Non-pigmented ciliary epithelial cell (primary cell): ENCODE measurements at places on chromosomes 5 and 9.

DNA sequence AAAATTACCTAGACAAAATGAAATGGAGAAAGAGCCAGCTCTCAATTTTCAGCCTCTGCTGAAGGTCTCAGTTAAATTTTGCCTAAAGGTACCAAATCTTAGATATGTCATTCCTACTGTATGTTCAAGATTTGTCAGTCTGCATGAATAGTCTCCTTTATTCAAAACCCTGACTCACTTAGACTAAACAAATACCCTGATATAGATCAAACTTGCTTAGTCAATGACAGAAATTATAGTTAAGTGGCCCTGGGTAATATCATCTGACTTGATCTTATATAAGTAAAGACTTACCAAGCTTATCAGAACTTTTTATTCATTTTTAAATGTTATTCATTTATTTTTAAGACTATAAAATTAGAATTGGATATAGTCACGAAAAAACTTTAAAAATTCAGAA lies 12.2 kb downstream of the MEGF9 start:
- DNase-seq, result no peak

GRCh38 chr5:139574641-139575312 lies 13.6 kb downstream of the UBE2D2 start:
- DNase-seq, result no peak

- DNase-seq, result no peak
Observed at GRCh38 chr9:122949696-122950095, 8.9 kb downstream of the RABGAP1 start.

DNA sequence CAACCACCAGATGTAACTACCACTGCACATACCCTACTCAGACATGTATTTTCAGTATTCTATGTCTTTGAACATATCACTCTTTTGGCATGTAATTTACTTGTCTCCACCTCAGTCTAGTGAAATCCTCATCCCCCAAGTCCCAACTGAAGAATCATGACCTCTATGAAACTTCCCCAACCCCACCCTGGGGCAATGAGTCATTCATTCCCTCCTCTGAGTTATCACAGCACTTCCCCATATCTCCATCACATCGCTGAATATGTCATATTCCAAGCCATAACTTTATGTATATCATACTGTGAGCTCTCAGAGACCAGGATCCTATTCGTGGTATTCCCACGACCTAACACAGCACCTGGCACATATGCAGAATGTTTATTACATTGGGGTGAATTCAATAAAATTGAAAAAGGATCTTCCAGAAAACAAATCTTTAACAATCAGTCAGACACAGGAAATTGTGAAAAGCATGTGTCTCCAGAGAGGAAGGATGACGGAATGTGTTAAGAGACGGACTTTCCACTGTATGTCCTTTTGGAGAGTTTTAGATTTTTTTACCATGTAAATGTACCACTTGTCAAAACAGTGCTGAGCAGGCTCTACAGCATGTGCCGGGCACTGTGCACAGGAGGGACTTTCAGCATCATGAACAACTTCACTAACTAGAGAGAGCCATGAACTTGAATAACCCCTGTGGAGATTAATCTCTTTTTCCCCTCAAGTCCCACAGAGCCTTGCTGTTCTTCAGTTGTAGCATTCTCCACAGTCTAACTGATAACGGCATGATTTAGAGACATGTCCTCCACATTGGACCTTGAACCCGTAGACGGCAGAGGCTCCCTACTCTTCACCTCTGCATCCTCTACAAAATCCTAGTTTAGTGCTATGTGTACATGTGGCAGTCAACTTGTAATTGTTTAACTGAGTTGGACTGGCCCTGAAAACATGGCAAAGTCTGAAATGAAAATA lies 213.5 kb downstream of the GLIS3 start:
- DNase-seq, result no peak

GRCh38 chr9:38048316-38048969 lies 20.6 kb downstream of the SHB start:
- no peak for DNase-seq

DNA sequence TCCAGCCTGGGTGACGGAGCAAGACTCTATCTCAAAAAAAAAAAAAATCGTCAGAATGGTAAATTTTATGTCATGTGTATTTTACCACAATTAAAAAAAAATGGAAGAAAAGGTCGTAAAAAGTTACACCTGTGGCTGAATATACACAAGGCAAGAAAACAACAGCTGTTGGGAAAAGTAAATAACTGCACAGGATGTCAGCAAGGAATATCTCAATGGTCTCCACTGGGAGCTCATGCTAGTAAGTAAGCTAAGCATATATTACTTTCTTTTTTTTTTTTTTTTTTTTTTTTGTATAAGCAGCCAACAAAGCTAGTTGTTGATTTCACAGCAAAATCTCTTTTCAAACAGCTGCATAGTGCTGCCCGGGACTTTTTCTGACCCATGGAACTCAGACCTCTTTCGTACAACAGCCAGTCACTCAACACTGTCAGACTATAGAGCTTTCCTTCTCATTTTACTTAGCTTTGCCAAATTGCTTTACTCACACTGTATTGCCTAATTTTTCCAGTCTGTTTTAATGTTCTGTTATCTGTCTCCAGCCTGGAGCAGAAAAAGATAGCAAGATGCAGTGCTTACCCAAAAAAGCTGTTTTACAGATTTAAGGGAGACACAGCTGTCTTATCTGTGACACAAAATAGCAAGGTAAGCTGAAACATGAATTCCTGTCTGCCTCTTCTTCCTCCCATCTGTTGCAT lies 175.9 kb downstream of the ENC1 start:
- no peak for DNase-seq

DNA sequence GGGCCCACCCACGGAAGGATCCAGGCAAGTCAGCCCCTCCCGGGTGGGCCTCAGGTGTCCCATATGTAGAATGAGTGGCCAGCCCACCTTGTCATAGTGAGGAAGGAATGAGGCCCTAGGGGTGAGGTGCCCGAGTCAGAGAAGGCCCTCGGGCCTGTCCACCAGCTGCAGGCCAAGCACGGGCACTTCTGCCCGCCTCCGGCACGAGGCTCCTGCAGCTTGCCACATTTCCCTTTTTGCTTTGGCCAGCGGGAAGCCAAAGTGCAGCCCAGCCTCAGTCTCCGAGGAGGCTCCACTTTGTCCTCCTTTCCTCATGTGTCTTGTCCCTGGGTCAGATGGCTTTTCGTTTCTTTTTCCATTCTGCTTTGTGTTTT lies 72.9 kb downstream of the PSMB7 start:
- no peak for DNase-seq

DNA sequence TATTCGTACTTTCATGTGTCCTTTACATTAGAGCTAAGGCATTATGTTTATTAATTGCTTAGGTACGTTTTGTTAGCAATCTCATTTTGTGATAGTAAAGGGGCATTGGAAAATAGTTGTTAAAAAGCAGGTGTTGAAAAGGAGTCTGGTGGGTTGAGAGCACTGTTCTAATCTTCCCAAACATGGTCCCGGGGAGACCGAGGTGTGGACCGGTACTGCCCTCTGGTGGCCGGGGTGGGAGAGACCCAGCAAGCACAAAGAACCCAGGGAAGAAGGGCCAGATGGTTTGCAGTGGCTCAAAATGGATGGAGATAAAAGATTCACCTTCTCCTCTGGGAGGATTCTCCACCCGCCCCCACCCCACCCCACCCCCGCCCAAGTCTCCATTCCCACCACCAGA lies 26.1 kb downstream of the IDNK start:
- no peak for DNase-seq

GRCh38 chr9:135499326-135500070 lies 984 bp upstream of the MRPS2 start:
- DNase-seq, result peak; percentile 41

- no peak for DNase-seq
Observed at GRCh38 chr9:14903040-14903439, 7.2 kb downstream of the FREM1 start.

- DNase-seq, result no peak
Observed at GRCh38 chr5:52864371-52864770, 76.7 kb downstream of the ITGA1 start.

- DNase-seq, result no peak
Observed at GRCh38 chr5:154962494-154962893, 21.6 kb downstream of the MRPL22 start.

GRCh38 chr5:154325566-154325965 lies 120.2 kb upstream of the SAP30L start:
- no peak for DNase-seq

GRCh38 chr9:14031060-14031414 lies 282.9 kb downstream of the NFIB start:
- no peak for DNase-seq

DNA sequence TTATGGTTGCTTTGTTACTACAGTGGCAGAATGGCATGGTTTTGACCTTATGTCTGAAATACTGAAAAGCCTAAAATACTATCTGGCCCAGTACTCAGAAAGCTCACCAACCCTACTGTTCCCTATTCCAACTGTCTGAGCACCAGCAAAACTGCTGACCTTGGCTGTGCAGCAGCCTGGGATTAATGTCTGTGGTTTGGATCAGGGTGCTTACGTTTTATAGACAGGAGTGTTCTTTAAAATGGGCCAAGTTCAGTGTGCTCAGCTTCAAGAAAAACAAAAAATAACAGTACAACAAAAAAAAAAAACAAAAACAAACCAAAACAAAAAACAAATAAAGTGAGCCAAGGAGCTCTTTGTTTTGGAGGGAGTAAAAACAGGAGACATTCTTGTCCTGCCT lies 36.4 kb downstream of the SLC28A3 start:
- no peak for DNase-seq

DNA sequence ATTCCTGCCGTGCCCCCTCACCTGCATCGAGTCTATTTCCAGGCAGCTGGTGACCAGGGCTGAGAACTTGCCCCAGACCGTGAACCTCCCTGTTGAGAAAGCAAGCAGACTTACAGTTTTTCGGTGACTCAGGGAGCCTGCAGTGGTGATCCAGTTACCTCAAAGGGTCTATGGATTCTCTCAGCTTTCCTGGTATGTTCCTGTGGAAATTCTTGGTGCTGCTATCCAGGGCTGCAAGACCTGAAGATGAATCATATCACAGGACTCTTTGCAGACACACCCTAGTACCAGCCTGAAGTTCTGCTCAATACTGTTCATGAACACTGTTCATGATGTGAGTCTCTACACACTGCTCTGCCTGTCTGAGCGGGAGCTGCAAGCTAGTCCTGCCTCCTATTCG lies 154.7 kb downstream of the WDR70 start:
- DNase-seq, result peak; percentile 43

DNA sequence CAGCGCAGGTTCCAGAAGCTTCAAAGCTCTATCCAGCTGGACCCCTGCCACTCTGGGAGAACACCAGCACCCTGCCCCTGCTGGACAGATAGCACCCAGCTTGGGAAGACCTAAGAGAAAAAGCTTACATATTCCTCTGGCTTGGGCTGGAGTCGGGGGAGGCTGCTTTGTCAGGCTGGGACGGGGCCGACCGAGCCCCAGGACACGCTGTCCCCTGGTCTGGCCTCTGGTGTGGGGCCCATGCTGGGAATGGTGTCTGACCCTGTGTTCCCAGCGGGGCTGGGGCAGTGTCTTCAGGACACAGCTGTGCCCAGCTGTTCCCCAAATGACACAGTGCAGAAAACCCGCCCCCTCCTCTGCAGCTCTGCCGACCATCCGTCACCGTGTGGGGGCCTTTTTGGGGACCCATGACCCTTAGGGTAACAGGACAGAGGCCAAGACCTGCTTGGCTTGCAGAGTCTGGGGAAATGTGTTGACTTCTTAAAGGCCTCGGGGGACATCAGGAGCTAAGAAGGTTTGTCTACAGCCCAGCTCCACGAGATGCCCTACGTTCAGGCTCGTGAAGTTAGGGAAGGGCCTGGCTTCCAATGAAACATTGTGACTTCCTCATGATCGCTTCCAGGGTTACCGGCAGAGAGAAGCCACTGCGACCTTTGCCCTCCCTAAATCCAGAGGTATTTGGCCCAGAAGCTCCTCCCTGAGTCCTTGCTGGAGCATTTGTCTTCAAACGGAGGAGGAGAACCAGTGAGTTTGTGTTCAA lies 20.4 kb upstream of the SLC2A6 start:
- no peak for DNase-seq

DNA sequence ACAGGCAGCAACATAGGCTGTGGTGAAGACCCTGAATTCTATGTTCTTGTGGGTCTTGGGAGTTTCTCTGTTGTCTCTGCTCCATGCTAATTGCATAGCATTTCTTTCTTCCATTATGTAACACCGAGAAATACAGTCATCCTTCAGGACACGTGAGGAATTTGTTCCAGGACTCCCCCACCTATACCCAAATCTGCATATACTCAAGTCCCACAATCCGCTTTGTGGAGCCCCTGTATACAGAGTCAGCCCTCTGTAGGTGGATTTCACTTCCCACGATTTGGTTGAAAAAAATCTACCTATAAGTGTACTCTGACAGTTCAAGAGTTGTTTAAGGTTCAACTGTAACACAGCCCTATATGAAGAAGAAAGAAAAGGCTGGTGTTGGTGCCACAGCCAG lies 22.1 kb downstream of the ANKRD33B start:
- no peak for DNase-seq

- DNase-seq, result peak; percentile 56
Observed at GRCh38 chr9:111992523-111992922, 95.9 kb downstream of the UGCG start.

DNA sequence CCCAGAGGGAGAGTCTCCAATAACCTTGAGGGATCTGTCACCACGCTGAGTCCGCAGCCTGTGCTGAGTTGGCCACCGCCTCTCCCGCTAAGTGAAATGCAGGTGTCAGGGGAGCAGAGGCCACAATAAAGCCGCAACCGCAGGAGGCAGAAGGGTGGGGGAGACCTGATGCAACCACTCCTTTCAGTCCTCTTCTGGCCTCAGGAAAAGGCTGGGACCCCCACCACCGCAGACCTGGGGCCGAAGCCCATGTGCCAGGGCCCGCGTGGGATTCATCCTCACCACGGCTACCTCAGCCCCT lies 576 bp downstream of the MAP1B start:
- DNase-seq, result no peak

GRCh38 chr5:1291611-1292080 lies 3.2 kb downstream of the TERT start:
- no peak for DNase-seq

- DNase-seq, result peak; percentile 46
Observed at GRCh38 chr9:93642961-93643360, 66.6 kb downstream of the PHF2 start.

- DNase-seq, result no peak
Observed at GRCh38 chr5:17156463-17156862, 61.0 kb upstream of the BASP1 start.

- peak; percentile 10 for DNase-seq
Observed at GRCh38 chr5:164475339-164475977, 970.0 kb downstream of the MAT2B start.

- no peak for DNase-seq
Observed at GRCh38 chr9:135810806-135811575, 96.4 kb downstream of the CAMSAP1 start.

DNA sequence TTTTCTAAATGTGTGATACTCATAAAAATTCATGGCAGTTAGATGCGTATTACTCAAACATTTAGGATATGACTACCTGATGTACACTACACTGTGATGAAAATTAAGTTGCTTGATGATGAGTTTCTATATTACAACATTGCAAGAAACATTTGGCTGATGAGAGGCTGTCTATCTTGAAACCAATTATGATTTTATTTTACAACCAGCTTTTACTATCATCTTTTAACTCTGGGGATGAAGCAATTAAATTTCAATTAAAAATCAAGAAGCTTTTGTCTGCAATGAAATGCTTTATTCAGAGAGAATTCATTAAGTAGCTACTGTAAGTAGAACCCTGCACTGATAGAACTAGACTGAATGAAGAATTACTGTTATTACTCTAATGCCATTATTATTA lies 500.4 kb downstream of the KCTD16 start:
- no peak for DNase-seq
